Bronchial epithelial cell (primary cell): ENCODE measurements at places on chromosomes 11 and 22.
A peak's percentile ranks its signal among the peaks of the same experiment; 100 is the strongest.

GRCh38 chr11:44446366-44446762, 119.1 kb upstream of the CD82 start:
- DNase-seq: no peak

DNA sequence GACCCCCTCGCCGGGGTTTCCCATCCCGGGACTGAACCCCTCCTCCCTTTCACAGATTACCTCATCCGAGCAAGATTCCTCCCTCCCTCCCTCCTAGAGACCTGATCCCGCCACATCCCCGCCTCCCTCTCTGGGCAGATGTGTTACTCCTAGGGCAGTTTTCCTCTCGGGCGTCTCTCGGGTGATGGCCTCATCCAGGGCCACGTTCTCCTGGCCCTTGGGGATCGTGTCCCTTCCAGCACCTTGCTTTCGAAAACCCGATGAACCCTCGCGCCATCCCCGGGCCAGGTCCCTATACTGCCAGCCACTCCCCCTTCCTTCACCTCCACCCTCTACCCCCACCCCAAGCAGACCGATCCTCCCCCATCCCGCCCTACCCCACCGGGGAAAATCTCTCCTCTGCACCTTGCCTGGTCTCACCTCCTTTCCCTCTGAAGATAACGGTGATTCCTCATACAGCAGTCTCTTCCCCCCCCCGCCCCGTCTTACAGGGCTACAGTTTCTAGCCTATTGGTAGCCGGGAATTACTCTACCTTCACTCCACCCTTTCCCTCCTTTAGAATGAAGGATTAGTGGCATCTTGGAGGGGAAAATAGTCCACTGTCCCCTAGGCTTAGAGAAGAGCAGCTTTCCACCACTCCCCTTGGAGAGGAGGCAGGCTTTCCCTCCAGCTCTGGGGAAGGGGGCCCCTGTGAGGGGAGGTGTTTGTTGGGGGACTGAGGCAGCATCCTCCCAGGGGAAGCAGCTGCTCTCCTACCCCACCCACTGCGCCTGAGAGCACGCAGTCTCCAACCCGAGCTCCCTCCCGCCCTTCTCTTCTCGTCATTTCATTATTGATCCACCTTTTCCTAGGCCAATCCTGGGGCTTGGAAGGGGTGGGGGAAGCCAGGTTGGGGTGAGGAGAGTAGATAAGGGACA, 1.2 kb downstream of the KMT2A start:
- DNase-seq: peak; percentile 38

DNA sequence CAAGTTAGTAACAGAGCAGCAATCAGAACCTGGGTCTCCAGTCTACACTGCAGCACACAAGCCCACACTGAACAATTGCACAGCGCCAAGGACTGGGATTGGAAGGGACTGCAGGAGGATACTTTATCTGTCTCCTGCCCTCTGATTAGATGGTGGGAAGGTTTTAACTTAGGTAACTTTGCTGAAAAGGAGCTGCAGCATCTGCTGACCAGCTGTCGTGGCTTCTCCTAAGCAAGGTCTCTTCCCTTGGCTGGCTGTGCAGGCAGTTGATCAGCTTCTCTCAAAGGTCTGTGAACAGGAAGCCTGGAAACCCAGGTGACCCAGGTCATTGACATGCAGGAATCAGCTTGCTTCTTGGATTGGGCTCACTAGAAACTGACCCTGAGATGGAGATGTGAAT, 82.4 kb downstream of the ISX start:
- DNase-seq: no peak

- peak; percentile 12 for DNase-seq
These were observed 90.7 kb downstream of the MORC2 start for GRCh38 chr22:30877662-30878515.

DNA sequence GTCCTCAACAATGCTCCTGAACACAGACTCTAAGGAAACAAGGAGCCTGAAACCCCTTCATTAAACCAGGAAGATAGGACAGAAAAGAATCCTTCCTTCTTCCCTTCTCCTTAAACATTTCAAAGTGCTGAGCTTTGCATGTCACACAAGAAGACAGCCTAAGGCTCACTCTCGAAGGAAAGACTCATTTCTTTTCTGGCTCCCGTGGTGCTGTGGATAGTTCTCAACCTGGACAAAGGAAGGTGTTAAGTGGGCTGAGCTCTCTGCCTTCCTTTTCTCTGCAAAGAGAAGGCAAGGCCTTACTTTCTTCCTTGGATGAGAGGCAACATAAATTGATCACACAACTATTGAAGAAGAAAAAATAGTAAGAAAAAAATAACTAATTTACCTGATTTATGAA, 452.4 kb upstream of the DDI1 start:
- no peak for DNase-seq

DNA sequence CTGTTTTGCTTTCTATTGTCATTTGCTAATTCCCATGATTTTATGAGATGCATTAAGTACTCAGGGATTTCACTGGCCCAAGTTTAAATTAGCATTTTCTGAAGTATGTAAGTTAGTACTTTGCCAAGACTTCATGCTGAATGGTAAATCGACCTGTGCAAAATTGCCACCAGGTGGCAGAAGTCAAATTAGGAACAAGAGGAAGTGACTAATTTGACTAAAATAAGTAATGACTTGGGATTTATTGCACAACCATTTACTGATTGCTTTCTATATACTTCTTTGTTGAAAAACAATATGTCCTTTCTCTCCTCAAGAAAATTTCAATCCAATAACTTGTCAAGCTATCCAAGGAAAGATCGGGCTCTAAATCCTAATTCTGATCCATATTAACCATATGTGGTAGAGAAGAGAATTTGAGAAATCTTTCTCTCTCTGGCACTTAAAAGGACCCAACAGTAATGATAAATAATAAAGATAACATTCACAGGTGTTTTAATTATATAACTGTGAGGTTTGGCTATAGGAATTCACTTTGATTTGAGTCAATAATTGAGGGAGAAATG, 253.7 kb upstream of the CHORDC1 start:
- DNase-seq: peak; percentile 88

- peak; percentile 54 for DNase-seq
These were observed 164.6 kb downstream of the ARHGAP42 start for GRCh38 chr11:100851584-100852152.

- no peak for DNase-seq
These were observed 44.9 kb upstream of the EIF3D start for GRCh38 chr22:36573815-36574363.

- no peak for DNase-seq
These were observed 141.3 kb downstream of the NAV2 start for GRCh38 chr11:19853920-19854319.

- no peak for DNase-seq
These were observed 4.1 kb downstream of the MARK2 start for GRCh38 chr11:63843041-63843440.

GRCh38 chr11:27328614-27329013, 34.4 kb downstream of the CCDC34 start:
- DNase-seq: no peak

- DNase-seq: no peak
These were observed 2091.9 kb downstream of the LRRC4C start for GRCh38 chr11:39367534-39367933.

DNA sequence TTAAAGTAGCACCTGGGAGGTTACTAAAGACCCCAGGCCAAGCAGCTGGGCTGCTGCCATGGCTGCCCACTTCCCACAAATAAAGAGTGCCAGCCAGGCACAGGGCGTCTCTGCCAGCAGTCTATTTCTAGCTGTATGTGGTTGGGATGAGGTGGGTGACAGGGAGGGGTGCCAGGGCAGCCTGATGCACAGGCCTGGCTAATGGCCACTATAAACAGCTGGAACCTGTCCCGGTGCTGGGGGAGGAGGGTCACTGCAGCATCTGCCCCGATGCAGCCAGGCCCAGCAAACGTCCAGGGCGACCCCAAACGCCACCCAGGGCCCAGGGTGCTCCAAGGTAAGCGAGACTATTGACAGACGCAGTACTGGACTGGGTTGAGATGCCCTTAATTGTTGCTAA, 37.4 kb downstream of the SCUBE1 start:
- DNase-seq: no peak

GRCh38 chr11:100676901-100677300, 10.2 kb upstream of the ARHGAP42 start:
- peak; percentile 30 for DNase-seq

DNA sequence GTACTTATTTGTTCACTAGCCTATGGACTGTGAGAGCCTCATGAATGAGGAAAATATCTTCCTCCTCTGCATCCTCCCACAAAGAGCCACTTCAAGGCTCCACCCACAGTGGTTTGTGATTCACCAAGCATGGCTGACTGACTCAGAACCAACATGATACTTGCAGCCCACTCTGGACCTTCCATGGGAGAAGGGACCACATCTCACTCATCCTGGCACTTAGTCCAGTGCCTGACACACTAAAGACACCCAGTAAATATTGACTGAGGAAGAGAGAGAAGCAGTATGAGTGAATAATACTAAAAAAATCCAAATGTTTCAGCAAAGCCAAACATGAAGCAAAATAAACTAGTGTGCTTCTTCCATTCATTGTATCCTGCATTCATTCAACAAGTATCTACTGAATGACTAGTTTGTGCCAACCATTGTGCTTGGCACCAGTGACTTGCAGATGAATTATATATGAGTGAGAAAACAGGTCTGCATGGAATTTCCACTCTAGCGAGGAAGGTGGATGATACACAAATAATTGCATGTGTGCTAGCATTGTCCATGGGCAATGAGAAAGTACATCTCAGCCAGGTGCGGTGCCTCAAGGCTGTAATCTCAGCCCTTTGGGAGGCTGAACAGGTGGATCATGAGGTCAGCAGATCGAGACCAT, 54.9 kb upstream of the BLID start:
- DNase-seq: peak; percentile 97

GRCh38 chr11:100563541-100564280, 123.4 kb upstream of the ARHGAP42 start:
- DNase-seq: no peak

DNA sequence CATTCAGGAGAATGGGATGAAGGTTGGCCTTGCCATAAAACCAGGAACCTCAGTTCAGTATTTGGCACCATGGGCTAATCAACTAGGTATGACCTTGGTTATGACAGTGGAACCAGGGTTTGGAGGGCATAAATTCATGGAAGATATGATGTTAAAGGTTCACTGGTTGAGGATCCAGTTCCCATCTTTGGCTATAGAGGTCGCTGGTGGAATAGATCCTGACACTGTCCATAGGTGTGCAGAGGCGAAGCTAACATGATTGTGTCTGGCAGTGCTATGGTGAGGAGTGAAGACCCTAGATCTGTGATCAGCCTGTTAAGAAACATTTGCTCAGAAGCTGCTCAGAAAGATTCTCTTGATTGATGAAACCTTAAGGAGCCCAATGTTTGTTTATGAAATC, 5.7 kb downstream of the NF2 start:
- DNase-seq: no peak

- no peak for DNase-seq
These were observed 519 bp upstream of the PDE3B start for GRCh38 chr11:14642873-14643696.

DNA sequence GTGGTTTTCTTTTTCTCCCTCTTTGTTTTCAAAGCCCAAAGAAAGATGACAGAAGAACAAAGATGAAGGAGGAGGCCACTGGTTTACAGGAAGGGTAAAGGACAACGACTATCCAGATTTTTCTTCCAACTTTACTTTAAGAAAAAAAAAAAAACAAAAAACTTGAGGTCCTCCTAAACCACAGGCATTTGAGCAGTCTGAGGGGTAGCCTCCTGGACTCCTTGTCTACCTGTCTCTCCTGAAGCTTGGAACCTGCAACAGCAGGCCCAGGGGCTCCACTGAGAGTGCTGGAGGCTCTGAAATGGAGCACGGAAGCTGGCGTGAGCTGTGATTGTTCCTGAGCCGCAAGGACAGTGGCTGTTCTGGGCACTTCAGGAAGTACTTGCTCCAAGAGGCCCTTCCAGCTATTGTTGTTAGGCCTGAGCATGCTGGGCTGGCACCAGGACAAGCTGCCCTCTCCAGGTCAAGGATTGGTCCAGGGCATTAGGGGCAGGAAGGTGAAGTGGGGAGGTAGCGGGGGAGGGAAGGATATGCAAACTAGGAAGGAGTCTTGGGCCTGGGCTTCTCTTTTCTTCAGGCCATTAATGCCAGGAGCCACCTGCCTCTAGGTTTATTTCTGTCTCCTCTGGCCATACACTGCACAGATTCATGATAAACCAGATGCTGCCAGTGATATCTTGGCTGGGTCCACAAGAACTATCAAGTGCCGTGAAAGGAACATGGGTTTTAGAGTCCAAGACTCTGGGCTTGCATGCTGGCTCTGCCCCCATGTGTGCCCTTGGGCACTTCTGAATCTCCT, 147.3 kb downstream of the CCDC34 start:
- DNase-seq: no peak

- no peak for DNase-seq
These were observed 24.2 kb downstream of the CCT8L2 start for GRCh38 chr22:16568425-16568758.

GRCh38 chr11:27391331-27392015, 28.5 kb upstream of the CCDC34 start:
- DNase-seq: no peak

DNA sequence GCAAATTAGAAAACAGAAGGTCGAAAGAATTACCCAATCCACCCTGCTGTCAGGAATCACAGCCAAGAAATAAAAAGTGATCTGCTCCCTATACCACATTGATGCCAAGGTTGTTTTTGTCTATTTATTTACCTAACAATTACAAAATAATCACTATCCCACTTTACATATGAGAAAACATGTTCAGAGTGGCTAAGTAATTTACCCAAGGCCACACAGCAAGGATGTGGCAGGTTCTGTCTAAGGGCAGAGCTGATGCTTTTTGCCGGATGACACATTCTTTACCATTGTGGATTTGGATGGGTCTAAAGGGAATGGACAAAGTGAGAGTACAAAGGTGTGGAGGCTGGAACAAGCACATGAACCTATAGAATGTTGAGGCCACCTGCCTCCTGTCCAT, 460.7 kb downstream of the INSC start:
- DNase-seq: no peak

DNA sequence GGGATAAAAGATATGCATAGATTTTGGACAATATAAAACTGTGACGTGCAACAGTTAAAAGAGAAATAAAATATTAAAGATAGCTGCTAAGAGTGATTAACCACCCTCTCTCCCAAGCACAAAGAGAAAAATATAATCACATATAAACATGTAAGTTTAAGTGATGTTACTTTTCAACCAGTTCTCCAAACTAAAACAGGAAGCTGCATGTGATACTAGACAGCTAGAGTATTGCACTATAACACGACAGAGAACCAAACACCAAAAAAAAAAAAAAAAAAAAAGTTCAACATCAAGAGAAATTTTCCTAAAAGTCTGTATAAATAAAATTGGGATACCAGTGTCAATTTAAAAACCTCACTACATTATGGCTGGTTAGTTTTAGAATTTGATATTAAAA, 79.1 kb downstream of the PICALM start:
- no peak for DNase-seq

- no peak for DNase-seq
These were observed 34.4 kb upstream of the ZBED5 start for GRCh38 chr11:10892250-10892649.
